ENCODE measurements at places on chromosomes 16 and 17. TPM values are rescaled to one million over a fixed set of nuclear protein-coding genes. Genes with fewer than 3 reads are reported as not detected.

DNA sequence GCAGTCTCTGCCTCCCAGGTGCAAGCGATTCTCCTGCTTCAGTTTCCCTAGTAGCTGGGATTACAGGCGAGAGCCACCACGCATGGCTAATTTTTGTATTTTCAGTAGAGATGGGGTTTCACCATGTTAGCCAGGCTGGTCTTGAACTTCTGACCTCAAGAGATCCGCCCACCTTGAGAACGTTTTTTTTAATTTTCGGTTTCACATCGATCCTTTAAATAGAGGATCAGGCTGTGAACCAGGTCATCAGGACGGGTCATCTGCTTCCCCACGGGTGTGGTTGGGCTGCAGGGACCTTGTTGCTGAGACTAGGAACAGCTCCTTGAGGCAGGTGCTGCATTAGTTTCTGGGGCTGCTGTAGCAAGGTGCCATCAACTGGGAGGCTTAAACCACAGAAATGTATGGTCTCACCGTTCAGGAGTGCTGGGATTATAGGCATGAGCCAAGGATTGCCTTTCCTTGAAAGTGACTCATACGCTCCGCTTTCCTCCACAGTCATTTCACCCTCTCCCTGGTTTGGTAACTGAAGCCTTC, 7.9 kb upstream of the NAGPA start:
- DNase-seq: no peak

GRCh38 chr17:75153780-75154194, 525 bp downstream of the JPT1 start:
- DNase-seq: peak; percentile 51

DNA sequence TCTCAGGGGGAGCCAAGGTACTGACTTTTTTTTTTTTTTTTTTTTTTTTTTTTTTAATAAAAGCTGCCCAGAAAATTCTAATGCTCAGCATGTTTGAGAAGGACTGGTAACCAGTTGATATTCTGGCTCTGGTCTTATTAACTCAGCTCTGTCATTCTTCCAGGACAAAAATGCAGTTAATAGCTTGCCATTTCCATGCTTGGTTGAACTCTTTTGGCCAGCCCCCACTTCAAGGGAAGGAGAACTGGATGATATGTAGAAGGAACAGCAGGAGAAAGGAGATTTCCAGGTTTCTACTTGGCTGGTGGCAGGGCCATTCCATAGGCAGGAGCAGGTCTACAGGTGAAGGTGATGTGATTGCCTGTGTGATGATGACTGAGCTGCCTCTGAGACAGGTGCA, 59.2 kb upstream of the TANC2 start:
- no peak for DNase-seq

DNA sequence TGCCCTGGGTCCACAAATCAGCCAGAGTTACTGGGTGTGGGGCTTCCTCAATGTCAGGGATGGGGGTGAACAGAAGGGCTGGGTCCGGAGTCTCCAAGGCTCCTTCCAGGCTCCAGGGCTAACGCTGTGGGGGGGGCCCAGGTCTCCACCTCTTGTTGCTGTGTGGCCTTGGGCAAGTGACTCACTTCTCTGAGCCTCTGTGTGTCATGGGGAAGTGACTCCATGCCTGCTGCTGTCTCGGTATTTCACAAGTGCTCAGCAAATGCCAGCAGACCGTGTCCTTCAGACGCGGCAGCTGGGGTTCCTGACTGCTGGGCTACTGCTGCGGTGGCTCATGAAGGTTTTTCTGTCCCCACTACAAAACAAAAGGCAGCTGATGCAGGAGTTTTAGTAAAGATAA, 26.6 kb downstream of the JPH3 start:
- DNase-seq: no peak

DNA sequence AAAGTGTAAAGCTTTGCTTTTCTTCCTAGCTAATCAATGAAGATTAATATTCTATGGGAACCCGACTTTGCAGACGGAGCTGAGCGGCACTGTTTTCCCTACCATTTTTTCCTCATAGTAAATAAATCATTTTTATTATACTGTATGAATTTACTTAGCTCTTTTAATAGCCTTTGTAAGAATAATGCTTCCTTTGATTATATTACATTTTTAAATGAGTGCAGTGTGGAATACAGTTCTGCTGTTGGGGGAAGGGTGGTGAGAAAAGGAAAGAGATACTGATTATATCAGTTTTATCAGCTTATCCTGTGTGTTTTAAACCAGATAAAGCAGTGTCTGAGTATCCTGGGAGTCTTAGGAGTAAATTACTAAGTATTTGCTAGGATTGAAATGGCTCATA, 221.4 kb upstream of the RBFOX1 start:
- no peak for DNase-seq

Gene CLEC3A
- not detected for total RNA-seq
